ENCODE measurements at places on chromosomes 7 and 10.

GRCh38 chr10:90443342-90443741 is 414.5 kb downstream of the HTR7 start:
- ATAC-seq = no peak

GRCh38 chr10:114719311-114719710 is 61.2 kb upstream of the ABLIM1 start:
- ATAC-seq = no peak

DNA sequence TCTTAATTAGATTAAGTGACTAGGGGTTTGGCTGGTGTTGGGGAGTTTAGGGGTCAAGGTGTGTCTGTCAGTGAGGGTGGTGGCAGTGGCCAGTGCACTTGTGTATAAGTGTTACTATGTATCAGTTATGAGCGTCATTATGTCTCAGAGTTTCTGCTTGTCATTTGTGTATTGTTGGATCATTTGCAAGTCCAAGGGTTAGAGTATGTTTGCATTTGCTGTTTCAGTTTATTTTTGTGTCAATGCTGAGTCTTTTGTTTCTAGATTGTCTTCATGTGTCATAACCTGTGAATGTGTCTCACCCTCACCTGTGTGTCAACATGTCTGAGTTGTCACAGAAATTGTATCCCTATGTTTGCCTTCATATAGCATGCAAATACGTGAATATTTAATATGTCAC is 97.5 kb upstream of the PAX2 start:
- no peak for ATAC-seq

DNA sequence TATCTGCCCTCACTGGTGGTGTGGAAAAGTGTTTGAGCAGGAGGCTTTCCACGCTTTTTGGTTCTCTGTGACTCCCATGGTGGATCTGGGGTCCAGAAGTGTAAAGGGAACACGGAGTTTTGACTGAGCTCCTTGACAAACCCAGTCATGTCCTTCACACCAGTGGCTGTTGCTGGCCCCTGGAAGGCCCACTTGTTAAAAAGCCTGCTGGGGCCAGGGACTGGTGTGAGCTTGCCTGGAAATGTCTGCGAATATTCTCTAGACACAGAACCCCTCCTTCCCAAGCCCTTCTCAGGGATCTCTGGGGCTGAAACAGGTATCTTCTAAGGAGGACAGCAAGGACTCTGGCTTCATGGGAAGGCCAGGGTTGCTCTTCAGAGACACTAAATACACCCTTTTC is 343.0 kb downstream of the TCERG1L start:
- ATAC-seq = no peak

GRCh38 chr10:13969792-13970140 is 361.0 kb downstream of the FRMD4A start:
- ATAC-seq = no peak

GRCh38 chr10:62130948-62131347 is 137.7 kb downstream of the RTKN2 start:
- ATAC-seq = no peak

DNA sequence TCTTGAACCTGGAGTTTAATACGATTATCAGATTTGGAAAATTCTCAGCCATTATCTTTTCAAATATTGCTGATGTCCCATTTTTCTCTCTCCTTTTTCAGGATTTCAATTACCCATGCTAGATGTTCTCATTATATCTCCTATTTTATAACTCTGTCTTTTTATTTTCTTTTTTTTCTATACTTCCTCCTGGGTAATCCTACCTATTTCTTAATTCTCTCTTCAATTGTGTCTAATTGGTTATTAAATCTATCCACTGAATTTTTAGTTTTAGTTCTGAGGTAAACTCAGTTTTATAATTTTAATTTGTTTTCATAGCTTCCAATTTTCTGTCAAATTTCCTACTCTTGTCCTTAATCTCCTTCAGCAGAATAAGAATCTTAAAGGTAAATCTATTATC is 15.6 kb downstream of the STEAP1 start:
- ATAC-seq = no peak

GRCh38 chr10:116899626-116900025 is 50.3 kb downstream of the ENO4 start:
- ATAC-seq = no peak

DNA sequence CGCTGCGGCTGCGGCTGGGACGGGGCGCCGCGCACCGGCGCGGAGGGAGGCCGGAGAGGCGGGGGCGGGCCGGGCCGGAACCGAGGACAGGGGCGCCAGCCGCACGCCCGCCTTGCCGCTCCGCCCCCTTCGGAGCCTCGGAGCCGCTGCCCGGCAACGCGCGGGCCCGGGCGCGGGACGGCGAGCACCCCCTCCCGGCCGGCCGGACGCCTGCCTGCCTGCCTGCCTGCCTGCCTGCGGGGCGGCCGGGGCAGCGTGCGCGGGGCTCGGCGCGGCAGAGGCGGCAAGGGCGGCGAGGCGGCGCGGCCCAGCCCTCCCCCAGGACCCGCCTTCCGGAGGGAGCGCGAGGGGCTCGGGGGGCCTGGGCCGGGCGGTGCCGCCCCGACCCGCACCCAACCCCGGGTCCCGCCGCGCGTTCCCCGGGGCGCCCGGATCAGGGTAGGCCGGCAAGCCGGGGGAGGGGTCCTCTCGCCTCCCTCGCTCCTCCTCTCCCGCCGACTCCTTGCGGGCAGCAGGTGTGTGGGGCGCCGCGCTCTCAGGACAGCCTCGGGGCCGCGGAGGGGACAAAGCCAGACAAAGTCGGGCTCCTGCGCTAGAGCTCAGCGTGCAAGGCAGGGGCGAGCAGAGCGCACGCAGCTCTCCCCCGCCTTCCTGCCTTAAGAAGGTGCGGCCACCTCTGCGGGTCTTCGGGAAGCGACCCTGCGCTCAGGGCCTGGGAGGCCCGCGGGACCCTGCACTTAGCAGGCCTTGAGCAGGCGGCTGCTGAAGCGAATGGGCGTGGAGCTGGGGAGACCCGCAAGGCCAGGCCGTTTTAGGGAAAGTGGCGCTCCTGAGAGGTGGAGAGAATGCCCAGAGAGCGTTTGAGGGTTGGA is at the start of gene KIAA1549:
KIAA1549 (minus strand) TSS at position 58 of the 872 bp plus-strand sequence. CDS start 120 bp downstream, outside the sequence.
- ATAC-seq = peak; percentile 84

DNA sequence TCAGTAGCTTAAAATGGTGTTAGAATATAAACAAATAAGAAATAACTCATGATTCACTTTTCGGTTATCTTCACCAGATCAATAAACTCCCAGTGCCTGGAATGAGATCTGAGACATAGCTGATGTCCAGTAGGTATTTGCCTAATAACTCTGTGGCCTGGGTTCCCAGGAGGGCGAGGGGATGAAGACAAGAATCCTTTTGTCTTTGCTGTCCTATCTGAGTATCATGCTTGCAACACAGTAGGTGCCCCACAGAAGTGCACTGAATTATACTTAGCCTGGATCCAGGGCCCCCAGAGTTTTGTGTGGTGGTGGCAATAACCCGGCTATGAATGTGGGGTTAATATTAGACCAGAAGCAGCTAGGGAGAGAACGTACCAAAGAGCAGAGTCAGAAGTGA is 350.1 kb upstream of the AOAH start:
- ATAC-seq = no peak

- no peak for ATAC-seq
Measured at GRCh38 chr10:124558339-124559321, 97.0 kb downstream of the LHPP start.

GRCh38 chr10:121854809-121855445 is 72.9 kb downstream of the ATE1 start:
- ATAC-seq = no peak

DNA sequence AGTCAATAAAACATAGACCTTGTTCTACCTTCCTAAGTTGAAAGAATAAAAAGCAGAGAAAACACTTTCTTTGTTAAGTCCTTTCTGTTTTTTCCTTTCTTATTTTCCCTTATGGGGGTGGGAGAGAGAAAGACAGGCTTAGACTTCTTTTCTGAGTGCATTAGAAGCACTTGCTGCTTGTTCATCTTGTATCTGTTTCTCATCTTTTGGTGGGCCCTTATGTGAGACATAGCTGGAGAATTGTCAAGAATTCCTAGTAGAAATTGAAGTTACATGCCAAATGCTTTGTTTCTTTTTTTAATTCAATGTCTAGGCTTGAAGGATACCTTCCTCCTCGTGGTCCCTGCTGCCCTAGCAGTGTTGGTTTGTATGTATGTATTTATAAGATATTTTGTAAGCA is 6.7 kb downstream of the EIF4EBP2 start:
- ATAC-seq = no peak

DNA sequence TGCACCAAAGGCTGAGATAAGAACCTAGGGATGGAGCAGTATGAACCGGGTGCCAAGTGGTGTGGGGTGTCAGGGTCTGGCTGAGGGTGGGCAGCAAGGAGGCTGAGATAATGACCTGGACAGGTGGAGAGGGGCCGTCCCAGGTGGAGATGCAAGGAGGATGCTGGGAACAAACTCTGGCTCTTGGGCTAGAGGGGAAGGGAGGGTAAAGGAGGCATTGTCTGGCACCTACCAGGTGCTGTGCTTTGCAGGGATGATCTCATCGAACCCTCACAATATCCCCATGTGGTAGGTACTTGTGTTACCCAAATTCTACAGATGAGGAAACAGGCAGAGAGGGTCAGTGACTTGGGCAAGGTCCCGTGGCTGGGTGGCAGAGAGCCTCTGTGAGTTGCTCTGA is 19.9 kb upstream of the HOXA13 start:
- no peak for ATAC-seq

GRCh38 chr7:43353902-43354301 is 229.0 kb upstream of the STK17A start:
- ATAC-seq = no peak

DNA sequence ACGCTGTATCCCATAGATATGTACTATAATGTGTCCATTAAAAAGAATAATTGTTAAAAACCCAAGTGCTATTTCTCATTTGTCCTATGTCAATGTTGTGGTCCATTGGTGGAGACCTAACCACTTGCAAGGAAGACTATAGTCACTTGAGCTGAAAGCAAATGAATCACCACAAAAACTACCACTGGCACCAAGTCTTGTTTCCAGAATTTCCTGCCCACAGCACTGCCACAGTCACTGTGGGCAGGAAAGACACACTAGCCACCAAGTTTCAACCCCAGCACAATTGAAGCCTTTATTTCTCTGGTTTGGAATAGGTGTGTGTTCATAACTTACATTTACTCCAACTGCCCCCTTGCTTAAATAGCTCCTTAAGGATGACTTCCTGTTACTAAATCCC is 12.4 kb downstream of the DIP2C start:
- ATAC-seq = no peak

DNA sequence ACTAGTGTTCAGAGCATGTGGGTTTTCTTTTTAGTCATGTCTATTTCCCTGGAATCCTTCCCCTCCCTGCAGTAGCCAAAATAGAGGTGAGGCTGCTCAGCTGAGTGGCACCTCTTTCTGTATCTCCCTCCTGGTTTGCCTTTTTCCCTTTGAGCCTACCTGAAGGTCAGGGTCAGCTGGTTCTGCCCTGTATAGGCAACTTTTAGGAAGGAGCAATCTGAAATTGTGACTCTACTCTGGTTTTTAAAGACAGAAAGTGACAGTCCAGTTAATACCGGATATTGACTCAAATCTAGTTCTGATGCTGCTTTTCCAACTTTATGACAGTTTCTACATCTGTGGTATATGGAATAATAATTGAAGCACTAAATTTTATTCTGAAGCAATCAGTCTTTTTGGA is 26.0 kb downstream of the CCM2 start:
- no peak for ATAC-seq

DNA sequence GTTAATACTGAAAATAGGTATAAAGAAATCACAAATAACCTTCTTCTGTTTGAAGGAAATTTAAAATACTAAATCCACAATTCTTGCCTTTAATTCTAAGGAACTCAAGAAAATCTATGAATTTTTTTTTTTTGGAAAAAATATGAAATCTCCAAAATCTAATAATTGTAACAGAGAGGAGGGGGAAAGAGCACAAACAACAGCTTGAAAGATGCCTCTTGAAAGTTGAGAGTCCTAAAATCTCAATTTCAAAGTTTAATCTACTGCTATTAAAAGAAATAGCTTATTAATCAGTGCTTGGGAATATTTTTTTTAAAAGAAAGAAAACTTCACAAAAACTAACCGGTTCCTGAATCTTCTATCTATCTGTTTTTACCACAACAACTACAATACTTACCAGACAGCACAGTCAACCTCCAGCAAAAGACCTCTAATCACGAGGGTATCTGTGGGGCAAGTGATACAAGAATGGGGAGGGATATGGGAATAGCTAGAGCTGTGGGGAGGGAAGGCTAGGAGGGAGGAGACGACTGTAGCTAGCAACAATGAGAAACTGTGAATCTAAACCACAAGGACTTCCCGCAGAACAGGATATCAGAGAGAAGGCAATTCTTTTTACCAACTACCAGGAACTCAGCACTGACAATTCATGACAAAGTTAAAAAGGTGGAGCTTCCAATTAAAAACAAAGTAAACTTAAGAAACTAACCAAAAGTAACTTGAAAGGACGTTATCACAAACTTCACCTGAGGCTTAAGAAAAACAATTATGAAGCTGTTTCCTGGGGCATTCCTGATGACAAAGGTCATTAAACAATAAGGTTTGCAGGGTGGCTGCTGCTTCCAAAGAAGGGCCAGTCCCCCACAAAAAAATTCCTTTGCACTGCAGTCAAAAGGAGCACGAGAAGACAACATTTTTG is at the start of gene USP54:
USP54 (minus strand) TSS at position 462 of the 919 bp plus-strand sequence. CDS start 15,684 bp downstream, outside the sequence.
- peak; percentile 81 for ATAC-seq

DNA sequence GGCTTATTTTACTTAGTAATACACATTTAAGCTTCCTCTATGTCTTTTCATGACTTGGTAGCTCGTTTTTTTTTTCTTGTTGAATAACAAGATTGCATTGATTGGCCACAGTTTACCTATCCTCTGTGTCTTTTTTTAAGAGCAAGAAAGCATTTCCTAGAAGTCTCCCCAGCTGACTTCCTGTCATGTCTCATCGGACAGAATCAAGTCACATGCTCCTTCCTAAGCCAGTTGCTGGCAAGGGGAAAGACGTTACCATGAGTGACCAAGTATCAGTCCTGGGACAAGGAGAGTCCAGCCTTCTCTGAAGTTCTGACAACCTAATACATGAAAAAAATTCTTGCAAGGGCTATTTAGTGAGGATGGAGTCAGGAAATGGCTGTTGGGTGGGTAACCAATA is 24.9 kb upstream of the SFRP5 start:
- no peak for ATAC-seq

DNA sequence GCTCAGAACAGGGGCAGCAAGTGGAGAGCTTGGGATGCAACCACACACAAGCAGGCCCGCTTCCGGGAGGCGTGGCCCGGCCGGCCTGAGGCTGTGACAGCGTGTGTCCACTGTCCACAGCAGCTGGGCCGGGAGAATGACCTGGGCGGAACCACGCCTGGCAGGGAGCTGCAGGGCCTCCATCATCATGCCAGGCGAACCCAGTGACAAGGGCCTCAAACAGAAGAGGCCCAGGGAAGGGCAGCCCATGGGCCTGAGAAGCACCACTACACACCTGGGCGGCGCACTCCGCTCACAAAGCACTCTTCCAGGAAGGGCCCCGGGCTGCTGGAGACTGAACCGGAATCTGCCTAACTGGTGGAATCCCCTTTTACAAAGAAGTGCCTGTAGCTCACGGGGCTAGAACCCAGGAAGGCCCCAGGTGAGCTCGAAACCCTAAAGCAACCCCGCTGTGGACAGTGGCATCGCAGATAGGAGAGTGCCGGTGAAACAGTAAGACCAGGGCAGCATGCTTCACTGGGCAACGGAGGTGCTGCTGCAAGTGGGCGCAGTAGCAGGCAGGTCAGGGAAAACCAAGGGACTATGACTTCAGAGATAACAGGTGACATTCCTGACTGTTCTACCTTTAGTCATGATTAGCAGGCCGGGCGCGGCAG is 66.0 kb downstream of the MAD1L1 start:
- peak; percentile 87 for ATAC-seq
